ENCODE measurements at places on chromosomes 7 and 10. TPM values are rescaled to one million over a fixed set of nuclear protein-coding genes. Genes with fewer than 3 reads are reported as not detected.

The CDHR1 gene
- total RNA-seq, result under 0.01 TPM

The FAM25A gene
- not detected for total RNA-seq

The C10orf53 gene
- total RNA-seq, result not detected

The HOXA3 gene
- total RNA-seq, result not detected

The NPY4R2 gene
- total RNA-seq, result 0.16 TPM

The SPDYE6 gene
- total RNA-seq, result not detected

The ZNF438 gene
- total RNA-seq, result 6.5 TPM

The VIPR2 gene
- not detected for total RNA-seq

The RBP4 gene
- total RNA-seq, result 0.85 TPM

The TMEM176A gene
- 0.12 TPM for total RNA-seq

The UFSP1 gene
- 7.9 TPM for total RNA-seq

The MYL10 gene
- total RNA-seq, result not detected

Data from hair follicle dermal papilla cell (primary cell).